ENCODE measurements at places on chromosomes 11 and 22.

DNA sequence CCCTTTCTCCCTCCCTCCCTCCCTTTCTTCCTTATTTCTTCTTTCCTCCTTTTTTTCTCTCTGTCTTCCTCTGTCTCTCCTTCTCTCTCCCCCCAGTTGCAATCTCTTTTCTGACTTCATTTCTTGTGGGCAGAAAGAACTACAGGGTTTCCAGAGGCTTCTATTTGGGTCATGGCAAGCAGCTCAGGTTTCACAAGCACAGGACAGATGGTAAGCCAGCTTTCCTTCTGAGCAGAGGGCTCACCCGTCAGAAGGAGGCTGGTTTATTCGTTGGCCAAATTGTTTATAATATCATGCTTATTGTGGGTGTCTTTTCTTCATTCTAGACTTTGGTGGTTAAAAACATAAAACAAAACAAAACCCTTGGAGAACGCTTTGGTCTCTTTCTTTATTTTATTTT is 58.9 kb upstream of the CLMP start:
- DNase-seq, result no peak

DNA sequence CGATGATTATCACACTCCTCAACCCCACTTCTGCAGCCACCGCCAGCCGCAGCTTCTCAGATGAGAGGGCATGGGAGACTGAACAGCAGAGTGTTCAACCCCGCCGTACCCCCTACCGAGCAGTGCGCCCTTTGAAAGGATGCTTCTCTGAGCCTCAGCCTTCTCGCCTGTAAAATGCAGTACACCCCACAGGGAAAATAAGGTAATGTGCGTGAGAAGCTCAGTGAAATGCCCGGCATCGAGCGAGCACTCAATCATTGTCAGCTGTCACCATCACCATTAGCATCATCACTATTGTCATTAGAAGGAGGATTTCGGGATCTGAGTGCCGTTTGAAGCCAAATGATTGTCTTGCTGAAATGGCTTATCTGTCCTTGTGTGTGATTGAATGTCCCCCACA is 13.6 kb downstream of the TRIM29 start:
- no peak for DNase-seq

DNA sequence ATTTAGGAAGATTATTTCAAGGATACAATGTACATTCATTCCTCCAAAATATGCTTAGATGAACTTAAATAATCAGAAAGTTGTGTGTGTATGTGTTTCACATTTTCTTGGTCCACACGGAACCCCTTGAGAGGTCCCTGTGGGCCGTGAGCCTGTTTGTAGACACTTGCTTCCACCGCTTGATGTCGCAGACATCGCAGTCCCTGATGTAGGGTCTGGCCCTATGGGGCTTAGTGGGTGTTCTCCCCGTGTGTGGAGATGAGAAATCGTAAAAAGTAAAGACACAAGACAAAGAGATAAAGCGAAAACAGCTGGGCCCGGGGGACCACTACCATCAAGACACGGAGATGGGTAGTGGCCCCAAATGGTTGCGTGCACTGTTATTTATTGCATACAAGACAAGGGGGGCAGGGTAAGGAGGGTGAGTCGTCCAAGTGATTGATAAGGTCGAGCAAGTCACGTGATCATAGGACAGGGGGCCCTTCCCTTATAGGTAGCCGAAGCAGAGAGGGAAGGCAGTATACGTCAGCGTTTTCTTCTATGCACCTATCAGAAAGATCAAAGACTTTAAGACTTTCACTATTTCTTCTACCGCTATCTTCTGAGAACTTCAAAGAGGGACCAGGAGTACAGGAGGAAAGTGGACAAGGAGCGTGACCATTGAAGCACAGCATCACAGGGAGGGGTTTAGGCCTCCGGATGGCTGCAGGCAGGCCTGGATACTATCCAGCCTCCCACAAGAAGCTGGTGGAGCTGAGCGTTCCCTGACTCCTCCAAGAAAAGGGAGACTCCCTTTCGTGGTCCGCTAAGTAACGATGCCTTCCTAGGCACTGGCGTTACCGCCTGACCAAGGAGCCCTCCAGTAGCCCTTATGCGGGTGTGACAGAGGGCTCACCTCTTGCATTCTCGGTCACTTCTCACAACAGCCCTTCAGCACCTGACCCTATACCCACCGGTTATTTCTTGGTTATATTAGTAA is 1.2 kb upstream of the APOBEC3C start:
- DNase-seq, result no peak

- DNase-seq, result no peak
Measured at GRCh38 chr11:79026803-79027445, 413.9 kb downstream of the TENM4 start.

GRCh38 chr11:48103621-48104567 is 112.7 kb upstream of the OR4B1 start:
- DNase-seq, result peak; percentile 41

DNA sequence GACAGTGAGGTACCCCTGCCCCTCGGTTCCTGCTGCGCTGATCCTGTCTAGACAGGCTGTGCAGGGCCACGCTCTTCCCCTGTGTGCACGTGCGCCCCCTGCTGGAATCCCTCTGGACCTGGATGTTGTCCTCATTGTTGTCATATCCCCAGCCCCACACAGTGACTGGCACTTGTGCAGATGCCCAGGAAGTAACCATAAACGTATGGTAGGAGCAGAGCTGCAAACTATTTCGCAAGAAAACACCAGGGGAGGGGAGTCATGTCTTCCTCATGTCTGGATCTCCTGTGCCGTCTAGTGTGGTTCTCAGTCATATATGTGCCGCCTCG is 114.7 kb downstream of the CRYBB2 start:
- peak; percentile 60 for DNase-seq

DNA sequence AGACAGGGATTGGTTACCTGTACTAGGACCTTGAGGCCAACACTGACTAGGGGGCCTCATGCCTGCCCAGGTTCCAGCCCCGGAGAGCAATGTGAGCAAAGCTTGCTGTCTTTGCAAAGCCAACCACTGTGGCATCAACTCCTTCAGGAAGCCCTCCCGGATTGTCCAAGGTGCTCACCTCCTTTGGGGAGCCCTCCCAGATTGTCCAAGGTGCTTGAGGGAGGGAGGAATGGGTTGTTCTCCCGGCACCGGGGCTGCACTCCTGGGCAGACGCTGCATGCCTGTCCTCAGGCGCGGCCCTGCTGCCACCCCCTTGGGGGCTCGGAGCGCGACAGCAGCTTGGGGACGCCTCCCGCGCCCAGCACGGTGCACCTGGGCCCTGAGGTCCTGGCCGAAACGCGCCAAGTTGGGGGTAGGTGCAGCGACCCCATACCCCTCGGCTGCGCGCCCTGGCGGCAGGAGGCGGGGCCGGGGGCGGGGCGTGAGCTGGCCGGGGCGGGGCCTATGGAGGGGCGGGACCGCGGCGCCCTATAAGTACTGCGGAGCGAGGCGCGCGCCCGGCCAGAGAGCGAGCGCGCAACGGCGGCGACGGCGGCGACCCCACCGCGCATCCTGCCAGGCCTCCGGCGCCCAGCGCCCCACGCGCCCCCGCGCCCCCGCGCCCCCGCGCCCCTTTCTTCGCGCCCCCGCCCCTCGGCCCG is at the start of gene CD81:
CD81 (plus strand) TSS at position 560 of the 701 bp plus-strand sequence. CDS start 240 bp downstream, outside the sequence.
- no peak for DNase-seq

GRCh38 chr22:24686280-24686679 is 83.3 kb downstream of the GGT1 start:
- DNase-seq, result no peak

DNA sequence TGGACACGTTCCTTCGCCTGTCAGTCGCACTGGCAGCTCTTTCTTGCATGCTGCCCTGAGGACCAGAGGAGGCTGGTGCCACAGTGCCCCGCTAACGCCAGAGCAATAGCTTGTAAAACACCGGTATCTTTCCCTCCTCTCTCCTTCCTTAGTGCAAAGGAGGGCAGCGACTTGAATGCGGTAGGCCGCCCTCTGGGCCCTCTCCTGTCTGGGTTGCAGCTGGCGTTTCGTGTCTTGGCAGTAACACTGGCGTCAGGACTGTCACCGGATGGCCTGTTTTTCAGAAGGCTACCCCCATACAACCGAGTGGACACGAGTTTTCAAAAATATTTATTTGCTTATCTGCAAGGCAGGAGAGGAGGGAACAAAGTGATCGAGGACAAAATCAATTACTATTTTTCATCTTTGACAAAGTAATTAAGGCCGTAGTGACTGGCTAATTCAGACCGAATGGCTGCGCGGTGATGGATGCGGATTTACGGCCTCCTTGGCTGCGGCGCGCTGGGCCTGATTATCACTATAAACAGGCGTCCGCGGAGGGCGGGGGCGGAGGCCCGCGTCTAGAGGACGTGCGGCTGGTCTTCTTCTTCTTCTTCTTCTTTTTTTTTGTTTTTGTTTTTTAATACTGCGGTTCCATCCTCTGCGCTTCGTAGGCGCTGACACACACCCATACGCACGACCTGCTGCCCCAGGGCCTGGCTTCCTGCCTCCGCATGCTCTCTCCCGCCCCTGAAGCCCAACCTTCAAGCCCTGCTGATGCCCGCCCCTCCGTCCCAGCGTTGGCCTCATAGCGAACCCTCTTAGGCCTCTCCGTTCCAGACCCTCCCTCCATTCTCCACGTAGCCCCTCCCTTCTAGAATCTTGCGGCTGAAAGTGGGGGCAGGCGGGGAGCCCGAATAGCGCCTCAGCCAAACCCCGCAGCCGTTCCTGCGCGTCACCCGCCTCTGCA is 2.9 kb upstream of the SLC6A5 start:
- no peak for DNase-seq

DNA sequence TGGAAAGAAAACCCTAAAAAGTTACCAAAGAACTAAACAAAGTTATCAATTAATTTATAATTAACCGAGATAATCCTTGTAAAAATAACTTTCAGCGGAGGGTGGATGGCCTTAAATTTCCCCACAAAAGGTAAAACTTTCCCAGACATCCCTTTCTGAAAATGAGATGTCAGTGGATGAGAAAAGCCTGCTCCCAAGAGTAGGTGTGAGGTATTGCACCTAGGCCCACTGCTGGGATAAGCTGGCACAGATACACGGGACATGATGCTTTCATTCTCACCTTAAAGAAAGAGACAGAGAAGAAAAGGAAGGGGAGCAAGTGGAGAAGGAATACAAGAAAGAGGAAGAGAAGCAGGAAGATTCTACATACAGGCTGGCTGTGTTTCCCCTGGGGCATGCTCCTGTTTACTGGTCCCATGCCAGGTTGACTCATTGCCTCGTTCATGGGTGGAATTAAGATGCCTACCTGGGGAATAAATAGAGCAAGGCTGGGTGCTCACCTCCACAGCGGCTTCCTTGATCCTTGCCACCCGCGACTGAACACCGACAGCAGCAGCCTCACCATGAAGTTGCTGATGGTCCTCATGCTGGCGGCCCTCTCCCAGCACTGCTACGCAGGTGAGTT is at the start of gene SCGB2A2:
SCGB2A2 (plus strand) TSS at position 505 of the 625 bp plus-strand sequence; CDS start at position 564, 59 bp downstream.
- no peak for DNase-seq

- DNase-seq, result peak; percentile 79
Measured at GRCh38 chr11:85647604-85648299, at the start of gene TMEM126A. Gene TMEM126A (plus strand): TSS chr11:85647967. CDS start chr11:85650256, 2,289 bp downstream.

- DNase-seq, result no peak
Measured at GRCh38 chr11:36791957-36792356, 193.9 kb upstream of the RAG2 start.

GRCh38 chr11:65622011-65622410 is 6.4 kb downstream of the PCNX3 start:
- DNase-seq, result no peak

GRCh38 chr11:110512026-110512425 is 82.3 kb downstream of the FDX1 start:
- no peak for DNase-seq

DNA sequence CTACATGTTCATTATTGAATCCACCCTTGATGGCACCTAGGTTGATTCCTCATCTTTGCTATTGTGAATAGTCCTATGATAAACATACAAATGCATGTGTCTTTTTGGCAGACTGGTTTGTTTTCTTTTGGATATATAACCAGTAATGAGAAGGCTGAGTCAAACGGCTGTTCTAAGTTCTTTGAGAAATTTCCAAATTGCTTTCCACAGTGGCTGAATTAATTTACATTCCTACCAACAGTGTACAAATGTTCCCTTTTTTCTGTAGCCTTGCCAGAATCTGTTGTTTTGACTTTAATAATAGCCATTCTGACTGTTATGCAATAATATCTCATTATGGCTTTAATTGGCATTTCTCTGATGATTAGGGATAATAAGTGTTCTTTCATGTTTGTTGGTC is 184.9 kb downstream of the CASP12 start:
- no peak for DNase-seq

- no peak for DNase-seq
Measured at GRCh38 chr11:72930008-72930407, 115.8 kb downstream of the ATG16L2 start.

- DNase-seq, result no peak
Measured at GRCh38 chr11:94924171-94924572, 49.2 kb downstream of the CWC15 start.

- no peak for DNase-seq
Measured at GRCh38 chr22:26651815-26652214, 5.6 kb upstream of the MIAT start.

Measured in inflammatory macrophage treated with lipopolysaccharide for 1 hour (primary cell).